Anterior cingulate cortex (tissue), 58 donors: ENCODE measurements at places on chromosomes 1 and 21.

DNA sequence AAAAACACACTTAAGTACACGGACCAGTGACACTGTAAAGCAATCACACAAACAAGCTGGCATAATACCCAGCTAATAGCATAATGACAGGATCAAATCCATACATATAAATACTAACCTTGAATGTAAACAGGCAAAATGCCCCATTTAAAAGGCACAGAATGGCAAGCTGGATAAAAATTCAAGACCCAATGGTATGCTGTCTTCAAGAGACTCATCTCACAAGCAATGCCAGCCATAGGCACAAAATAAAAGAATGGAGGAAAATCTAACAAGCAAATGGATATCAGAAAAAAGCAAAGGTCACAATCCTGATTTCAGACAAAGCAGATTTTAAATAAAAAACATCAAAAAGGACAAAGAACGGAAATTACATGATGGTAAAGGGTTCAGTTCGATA lies 79.1 kb upstream of the PTGFR start:
- DNase-seq = no peak

DNA sequence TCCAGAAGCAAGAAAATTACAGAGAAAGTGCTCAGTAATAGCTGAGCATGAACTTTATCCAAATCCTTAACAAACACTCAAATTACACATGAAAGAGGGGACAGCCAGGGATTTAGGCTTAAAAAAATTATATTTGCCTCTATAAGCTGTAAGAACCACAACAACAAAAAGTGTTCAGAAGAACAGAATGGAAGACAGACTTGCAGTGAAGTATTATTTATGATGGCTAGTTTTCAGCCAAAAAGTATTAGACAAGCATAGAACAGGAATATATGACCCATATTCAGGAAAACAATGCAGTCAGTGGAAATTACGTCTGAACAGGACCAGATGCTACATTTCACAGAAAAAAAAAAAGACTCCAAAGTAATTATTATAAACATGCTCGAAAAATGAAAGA lies 1246.3 kb downstream of the NCAM2 start:
- no peak for DNase-seq

DNA sequence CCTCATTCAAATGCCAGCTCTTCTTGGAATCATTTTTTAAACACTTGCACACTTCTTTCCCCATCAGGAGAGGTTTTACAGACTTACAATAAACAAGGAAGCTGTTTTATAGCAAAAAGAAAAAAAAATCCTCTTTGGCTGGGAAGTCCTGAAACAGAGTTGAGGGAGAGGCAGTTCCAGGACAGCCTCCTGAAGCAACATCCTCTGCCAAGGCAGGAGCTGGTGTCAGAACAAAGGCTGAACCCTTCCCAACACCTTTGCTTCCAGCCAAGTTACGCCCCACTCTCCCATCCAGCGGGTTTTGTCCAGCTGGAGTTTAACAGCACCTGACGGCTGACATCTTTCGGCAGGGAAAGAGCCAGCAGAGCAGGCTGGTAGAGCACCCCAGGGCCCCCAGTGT lies 287.8 kb downstream of the RRAGC start:
- DNase-seq = no peak

GRCh38 chr1:247378334-247379073 lies 37.5 kb upstream of the NLRP3 start:
- DNase-seq = no peak

GRCh38 chr21:35217504-35218060 lies 168.5 kb upstream of the RUNX1 start:
- no peak for DNase-seq

DNA sequence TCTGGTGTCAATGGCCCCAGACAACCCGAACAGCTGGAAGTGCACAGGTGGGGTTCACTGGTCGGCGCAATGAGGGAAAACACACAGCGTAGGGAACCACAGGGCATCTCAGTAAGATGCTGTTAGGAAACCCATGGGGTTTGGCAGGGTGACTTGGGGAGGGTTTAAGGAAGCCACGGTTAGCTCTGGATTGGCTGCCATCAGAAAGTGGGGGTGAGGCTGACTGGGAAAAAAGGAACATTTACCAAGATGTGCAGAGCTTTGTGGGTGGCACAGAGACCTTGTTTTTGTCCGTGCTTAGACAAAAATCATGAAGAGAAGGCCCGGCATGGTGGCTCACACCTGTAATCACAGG lies 11.0 kb downstream of the ALDH4A1 start:
- DNase-seq = no peak

DNA sequence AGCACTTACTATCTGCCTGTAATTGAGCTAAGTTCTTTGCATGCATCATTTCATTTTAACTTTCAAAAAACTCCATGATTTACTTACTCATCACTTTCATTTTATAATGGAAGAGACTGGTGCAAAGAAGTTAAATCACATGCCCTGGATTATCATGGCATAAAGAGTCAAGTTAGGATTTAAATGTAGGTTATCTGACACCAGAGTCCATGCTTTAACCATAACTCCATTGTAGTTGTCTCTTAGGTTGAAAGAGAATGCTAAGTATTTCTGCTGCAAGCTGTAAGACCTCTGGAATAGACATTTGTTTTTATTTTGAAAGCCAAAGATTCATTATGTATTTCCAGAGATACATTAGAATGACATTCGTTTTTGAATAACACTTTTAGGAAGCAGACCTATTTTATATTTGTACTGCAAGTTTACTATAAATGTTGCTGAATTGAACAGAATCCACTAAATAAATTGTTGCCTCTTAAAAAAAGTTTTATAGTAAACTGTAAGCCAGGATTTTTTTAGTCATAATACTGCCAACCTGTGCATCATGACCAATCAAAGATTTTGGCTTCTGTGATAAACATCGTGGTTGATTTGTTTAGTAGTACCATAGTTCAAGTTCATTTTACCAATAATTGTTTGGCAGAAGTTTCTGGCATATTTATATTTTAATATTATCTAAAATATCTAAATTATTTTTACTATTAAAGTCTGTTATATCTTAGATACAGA lies 26.1 kb downstream of the CFH start:
- DNase-seq = no peak

DNA sequence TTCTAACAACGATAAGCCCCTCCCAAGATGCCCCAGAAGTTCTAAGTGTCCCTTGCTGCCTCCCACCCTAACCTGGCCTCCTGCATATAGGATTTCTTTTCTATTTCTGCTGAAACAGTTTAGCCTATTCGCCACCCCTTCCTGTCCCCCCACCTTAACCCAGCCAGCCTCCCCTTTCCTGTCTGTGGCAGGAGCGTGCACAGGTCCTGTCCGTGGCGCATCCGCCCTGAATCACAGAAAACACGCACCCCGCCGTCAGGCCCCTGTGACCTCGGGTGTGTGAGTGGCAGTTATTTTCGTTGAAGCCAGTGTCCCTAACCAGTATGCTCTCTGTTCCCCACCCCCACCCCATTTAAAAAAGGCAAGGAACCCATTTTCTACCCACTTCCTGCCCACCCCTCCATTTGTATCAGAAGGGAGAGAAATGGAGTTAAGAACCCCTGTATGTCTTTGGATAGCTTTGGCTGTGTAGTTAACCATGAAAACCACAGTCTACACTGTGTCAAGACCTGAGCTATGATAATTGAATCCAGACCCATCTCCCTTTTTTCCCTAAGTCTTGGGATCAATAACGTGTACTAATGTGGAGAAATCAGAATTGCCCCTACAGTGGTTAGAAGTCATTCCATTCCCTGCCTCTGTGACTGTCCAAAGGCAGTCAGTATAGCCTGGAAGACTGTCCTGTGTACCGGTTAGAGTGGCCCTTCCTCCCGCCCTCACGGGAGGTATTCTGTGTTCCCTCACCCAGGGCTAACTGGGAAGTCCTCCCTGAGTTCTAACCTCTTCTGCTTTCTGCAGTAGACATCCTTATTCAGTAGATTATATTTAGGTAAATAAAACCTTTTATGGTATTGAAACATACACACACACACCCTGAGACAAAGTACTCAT lies 1.8 kb downstream of the PLEKHO1 start:
- no peak for DNase-seq

- no peak for DNase-seq
Measured at GRCh38 chr21:33473344-33473743, 6.4 kb downstream of the TMEM50B start.

GRCh38 chr1:30058970-30059369 lies 664.4 kb downstream of the MATN1 start:
- DNase-seq = no peak

GRCh38 chr1:106768501-106768900 lies 288.0 kb upstream of the PRMT6 start:
- no peak for DNase-seq
